ENCODE measurements at places on chromosomes 2 and 18.

- no peaks in the 10 kb centered on the region for H3K27me3 ChIP-seq
- no peak overlapping the region for H3K4me3 ChIP-seq
- no peak overlapping the region for H3K27ac ChIP-seq
- no peak for DNase-seq
Observed at GRCh38 chr18:1062588-1062987, 157.9 kb downstream of the ADCYAP1 start.

DNA sequence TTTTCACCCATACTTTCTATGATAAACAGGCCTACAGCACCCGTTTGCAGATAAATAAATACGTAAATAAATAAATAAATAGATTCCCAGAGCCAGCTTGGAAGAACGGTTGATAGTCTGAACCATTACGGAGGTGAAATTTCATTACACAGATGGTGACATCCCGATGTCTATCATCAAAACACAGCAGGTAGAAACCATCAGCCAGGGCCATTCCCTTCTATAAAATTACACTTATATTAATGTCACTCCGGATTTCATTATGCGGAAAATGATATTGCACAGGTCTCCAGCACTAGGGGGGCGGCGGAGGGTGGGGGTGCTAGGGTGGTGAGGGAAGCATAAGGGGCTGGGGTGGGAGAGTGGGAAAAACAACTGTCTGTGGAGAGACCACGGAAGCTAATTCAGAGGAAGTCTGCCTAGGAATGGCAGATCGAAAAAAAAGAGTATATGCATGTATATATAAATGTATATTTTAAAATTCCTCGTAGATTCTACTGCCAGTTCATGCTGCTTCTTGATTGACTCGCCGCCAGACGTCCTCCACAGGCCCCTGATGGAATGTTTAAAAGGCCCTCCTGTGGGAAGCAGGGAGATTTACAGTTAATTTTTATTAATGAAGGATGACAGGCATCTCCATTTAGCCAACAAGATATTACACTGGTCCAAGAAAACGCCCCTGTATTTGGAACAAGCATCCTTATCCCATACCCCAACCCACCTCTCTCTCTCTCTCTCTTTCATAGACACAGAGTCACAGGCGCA lies 1906.0 kb upstream of the PIK3C3 start:
- H3K4me3 ChIP-seq: no peak overlapping the region
- no peaks in the 10 kb centered on the region for H3K27me3 ChIP-seq
- H3K27ac ChIP-seq: no peak overlapping the region
- DNase-seq: no peak

- no peaks in the 10 kb centered on the region for H3K36me3 ChIP-seq
- no peaks in the 10 kb centered on the region for H3K4me1 ChIP-seq
- no peak for DNase-seq
- no peak overlapping the region for H3K4me3 ChIP-seq
- no peaks in the 10 kb centered on the region for H3K27me3 ChIP-seq
Observed at GRCh38 chr2:109084341-109084740, 44.7 kb upstream of the SH3RF3 start.

DNA sequence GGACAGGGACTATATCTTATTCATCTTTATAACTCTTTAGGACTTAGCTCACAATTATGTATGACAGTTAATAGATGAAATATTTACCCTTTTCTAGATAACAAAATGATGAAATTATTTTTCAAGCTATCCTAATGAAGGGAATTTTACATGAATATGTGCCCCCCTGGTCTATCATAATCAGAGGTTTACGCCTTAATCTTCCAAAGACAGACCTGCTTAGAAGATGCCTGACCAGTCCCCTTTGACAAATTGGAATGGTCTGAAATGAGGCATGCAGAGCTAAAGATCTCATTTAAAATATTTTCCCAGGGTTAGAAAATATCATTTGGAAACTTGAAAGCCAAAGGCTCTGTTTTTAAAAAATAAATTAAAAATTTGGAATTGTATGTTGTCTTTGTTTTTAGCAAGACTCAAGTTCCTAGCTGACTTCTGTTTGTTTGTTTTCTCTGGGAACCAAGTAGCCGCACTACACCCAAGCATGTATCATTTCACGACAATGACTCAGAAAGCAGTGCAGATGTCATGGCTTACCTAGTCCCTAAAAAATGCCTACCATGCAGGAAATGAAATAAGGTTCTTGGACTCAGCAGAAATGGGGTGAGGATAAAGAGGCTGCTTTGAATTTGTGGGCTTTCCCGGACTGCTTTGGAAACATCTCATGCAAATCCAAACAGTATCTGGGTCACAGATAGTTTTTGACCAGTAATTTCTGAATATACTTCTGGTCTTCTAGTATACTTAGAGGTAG lies 162.1 kb downstream of the ZEB2 start:
- DNase-seq: no peak
- no peak overlapping the region for H3K27ac ChIP-seq
- H3K27me3 ChIP-seq: no peaks in the 10 kb centered on the region
- H3K36me3 ChIP-seq: no peaks in the 10 kb centered on the region

DNA sequence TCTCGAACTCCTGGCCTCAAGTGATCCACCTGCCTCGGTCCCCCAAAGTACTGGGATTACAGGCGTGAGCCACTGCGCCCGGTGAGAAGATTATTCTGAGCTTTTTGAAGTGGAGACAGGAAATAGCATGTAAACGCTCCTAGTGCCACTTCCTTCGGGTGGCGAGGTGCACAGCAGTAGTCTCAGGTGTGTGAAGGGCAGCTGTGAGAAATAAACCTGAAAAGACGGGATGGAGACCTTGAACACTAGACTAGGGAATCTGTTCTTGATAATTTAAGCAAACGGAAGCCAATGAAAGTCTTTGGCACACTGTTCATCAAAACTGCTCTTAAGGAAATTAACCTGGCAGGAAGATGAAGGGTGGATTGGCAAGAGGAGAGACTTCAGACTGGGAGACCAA lies 439 bp upstream of the PLEKHH2 start:
- no peak for DNase-seq
- peaks cover 4% of the 10 kb centered on the region for H3K27me3 ChIP-seq
- no peaks in the 10 kb centered on the region for H3K4me1 ChIP-seq
- no peaks in the 10 kb centered on the region for H3K36me3 ChIP-seq
- peak overlapping the region; percentile 56 for H3K27ac ChIP-seq

- H3K27me3 ChIP-seq: no peaks in the 10 kb centered on the region
- no peaks in the 10 kb centered on the region for H3K36me3 ChIP-seq
- no peak overlapping the region for H3K4me3 ChIP-seq
- no peaks in the 10 kb centered on the region for H3K4me1 ChIP-seq
- no peak overlapping the region for H3K27ac ChIP-seq
Observed at GRCh38 chr18:23062011-23062410, 73.3 kb upstream of the CABLES1 start.

DNA sequence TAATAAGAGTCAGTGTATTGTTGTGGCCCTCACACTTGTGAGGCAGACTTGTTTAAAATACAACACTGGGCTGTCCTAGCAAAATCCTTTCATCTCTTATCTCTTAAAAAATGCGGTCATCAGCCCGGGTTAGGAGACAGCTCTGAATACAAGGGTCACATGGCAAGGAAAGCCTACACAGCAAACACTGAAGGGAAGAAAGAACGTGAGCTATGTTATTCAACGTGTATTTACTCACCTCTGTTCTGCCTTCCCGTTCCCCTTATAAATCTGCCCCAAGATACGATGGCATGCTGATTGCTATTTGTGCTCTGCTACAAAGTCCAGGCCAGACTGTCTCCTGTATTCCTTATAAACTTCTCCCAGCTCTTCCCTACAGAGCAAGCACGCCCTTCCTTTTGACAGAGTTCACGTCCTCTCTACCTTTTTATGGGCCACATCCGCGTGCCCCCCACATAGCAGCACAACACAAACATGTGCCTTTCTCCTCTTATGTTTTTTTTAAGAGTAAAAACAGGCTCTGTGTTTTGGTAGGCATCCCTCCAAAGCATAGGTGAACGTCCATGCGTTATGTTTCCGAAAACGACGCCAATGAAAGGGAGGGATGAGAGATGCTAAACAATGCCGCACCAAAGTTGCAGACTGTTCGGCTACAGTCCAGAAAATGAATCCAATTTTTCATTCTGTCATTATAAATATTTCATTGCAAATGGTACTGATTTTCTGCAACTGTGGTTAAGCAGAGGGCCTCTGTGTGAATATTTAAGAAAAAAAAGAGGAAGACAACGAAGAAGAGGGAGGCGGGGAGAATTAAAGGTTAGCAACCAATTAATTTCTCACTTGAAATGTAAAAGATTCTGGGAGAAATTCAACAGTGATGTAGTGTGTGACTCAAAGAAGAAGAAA lies 274.7 kb downstream of the ZNF521 start:
- no peaks in the 10 kb centered on the region for H3K27me3 ChIP-seq
- no peaks in the 10 kb centered on the region for H3K36me3 ChIP-seq
- no peak for DNase-seq
- H3K4me1 ChIP-seq: no peaks in the 10 kb centered on the region
- H3K27ac ChIP-seq: no peak overlapping the region
- no peak overlapping the region for H3K4me3 ChIP-seq

- H3K4me1 ChIP-seq: peaks cover 13% of the 10 kb centered on the region
- H3K36me3 ChIP-seq: peaks cover 13% of the 10 kb centered on the region
- H3K27ac ChIP-seq: peak overlapping the region; percentile 1
Observed at GRCh38 chr2:197113275-197113711, 186.8 kb upstream of the PGAP1 start.

DNA sequence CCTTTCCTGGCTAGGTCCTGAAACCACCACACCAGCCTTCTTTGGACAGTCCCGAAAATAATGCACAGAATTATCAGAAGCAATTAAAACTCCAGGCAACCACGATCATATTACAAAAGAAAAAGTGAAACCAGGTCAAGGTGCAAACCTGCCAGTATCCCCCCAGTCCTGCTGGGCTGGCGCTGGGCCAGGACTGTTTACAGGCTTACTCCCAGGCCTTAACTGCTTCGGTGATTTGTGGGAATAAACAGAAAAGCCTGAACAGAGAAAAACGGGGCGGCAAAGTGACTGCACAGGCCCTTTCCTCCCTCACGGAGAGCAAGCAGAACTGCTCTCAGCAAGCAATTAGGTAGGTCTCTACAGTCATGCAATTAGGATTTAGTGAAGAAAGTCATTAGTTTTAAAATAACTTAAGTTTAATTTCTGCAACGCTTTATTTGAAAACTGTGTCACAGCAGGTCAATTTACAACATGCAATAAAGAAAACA lies 1.3 kb downstream of the HDAC4 start:
- no peak for DNase-seq
- no peaks in the 10 kb centered on the region for H3K36me3 ChIP-seq
- H3K27ac ChIP-seq: peak overlapping the region; percentile 50
- no peaks in the 10 kb centered on the region for H3K27me3 ChIP-seq

DNA sequence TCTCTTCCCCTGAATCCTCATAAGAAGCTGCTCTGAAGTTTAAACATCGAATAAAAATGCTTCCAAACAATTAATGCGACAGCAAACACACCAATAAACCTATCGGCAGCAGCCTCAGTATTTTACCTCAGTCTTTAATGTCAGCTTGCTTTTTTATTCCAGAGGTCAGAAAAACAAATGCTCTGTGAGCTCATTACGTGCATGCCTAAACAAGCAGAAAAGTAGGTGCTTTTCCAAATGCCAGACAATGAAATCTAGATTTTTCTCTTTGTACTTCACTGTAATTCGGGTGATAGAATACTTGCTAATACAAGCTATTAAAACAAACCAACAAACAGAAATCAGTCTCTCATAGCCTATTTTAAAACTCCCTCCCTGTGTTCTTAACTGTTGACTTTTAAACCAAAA lies 381.5 kb downstream of the NRXN1 start:
- no peak overlapping the region for H3K27ac ChIP-seq
- DNase-seq: no peak

DNA sequence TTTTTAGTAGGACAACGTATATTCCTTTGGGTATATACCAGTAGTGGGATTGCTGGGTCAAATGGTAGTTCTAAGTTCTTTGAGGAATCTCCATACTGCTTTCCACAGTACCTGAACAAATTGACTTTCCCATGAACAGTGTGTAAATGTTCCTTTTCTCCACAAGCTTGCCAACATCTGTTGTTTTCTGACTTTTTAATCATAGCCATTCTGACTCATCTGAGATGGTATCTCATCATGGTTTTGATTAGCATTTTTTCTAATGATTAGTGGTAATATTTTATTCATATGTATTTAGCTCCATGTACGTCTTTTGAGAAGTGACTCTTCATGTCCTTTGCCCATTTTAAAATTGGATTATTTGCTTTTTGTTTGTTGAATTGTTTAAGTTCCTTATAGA lies 58.4 kb upstream of the CERS6 start:
- DNase-seq: no peak
- H3K4me1 ChIP-seq: no peaks in the 10 kb centered on the region
- H3K27ac ChIP-seq: no peak overlapping the region
- H3K4me3 ChIP-seq: no peak overlapping the region

DNA sequence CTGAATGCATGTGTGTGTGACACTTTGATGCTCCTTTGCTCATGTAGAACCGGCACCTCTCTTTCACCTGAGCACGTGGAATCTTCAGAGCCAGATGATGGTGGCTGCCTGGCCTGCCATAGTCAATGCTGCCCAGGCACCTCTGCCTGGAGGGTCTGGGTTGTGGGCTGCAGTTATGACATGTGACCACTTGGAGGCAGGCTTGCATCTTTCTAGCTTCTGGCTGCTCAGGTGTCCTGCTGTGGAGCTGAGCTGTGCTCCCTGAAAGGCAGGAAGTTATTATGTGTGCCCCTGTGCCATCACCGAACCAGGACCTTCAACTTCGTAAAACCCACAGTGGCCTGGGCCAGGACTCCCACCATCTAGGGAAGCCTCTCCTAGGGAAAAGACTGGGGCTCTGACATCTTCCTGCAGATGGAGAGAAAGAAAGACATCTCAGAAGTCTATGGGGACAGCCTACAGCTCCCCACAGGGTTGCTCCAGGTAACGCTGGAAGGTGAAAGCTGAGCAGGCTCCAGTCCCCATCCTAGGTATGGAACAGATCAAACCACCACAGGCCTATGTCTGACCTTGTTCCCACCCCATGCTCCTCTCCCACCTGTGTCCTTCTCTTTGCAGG lies 30.2 kb downstream of the PSD4 start:
- H3K36me3 ChIP-seq: peaks cover 41% of the 10 kb centered on the region
- no peak overlapping the region for H3K4me3 ChIP-seq
- peak; percentile 84 for DNase-seq
- H3K27me3 ChIP-seq: no peaks in the 10 kb centered on the region
- H3K27ac ChIP-seq: peak overlapping the region; percentile 63

- DNase-seq: no peak
- no peaks in the 10 kb centered on the region for H3K36me3 ChIP-seq
- no peak overlapping the region for H3K27ac ChIP-seq
- no peak overlapping the region for H3K4me3 ChIP-seq
- H3K4me1 ChIP-seq: no peaks in the 10 kb centered on the region
- H3K27me3 ChIP-seq: no peaks in the 10 kb centered on the region
Observed at GRCh38 chr2:142853912-142854311, 23.6 kb upstream of the KYNU start.

DNA sequence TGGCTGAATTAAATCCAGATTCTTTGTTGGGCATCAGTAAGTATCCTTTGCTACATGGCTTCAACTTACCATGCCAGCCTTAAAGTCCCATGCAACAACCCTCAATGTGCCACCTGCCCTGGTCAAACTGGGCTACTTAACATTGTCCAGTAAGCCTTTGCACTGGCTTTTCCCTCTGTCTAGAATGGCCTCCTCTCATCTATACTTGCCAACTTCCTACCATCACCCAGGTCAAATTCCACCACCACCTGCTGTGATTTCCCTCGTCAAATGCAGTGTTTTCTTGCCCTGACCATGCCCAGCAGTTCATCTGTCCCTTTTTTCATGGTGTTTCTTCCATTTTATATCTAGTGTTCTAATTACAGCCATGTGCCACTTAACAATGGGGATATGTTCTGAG lies 5.7 kb downstream of the KLHL23 start:
- no peak for DNase-seq
- no peak overlapping the region for H3K27ac ChIP-seq
- H3K27me3 ChIP-seq: no peaks in the 10 kb centered on the region
- no peak overlapping the region for H3K4me3 ChIP-seq
- H3K4me1 ChIP-seq: peaks cover 3% of the 10 kb centered on the region

Data from naive thymus-derived CD4-positive, alpha-beta T cell (primary cell).